RWPE2 (cell line): ENCODE measurements at places on chromosomes 13 and 19.

GRCh38 chr13:80012251-80012650, 328.7 kb downstream of the SPRY2 start:
- no peak for DNase-seq

DNA sequence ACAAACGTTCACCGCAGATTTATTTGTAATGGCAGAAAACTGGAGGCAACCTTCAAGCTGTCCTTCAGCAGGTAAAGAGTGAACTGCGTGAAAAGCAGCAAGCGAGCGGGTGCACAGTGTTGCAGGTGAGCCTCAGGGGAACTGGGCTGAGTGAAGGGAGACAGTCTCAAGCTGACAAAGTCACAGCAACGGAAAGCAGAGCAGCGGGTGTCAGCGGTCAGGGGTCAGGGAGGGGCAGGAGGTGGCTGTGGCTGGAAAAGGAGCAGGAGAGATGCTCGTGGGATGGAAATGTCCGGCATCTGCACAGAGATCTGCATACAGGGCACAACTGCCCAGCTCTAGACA, 8.5 kb upstream of the RASA3 start:
- no peak for DNase-seq

GRCh38 chr13:83890358-83890757, 8.1 kb upstream of the SLITRK1 start:
- no peak for DNase-seq

- no peak for DNase-seq
Observed at GRCh38 chr13:28497143-28497876, 2.4 kb upstream of the FLT1 start.

- no peak for DNase-seq
Observed at GRCh38 chr19:46791944-46792343, 3.5 kb upstream of the SLC1A5 start.

- DNase-seq, result no peak
Observed at GRCh38 chr13:66139701-66140100, 1090.4 kb downstream of the PCDH9 start.
